Ureter (tissue), 1 donor: ENCODE measurements at places on chromosomes 5 and 9.

DNA sequence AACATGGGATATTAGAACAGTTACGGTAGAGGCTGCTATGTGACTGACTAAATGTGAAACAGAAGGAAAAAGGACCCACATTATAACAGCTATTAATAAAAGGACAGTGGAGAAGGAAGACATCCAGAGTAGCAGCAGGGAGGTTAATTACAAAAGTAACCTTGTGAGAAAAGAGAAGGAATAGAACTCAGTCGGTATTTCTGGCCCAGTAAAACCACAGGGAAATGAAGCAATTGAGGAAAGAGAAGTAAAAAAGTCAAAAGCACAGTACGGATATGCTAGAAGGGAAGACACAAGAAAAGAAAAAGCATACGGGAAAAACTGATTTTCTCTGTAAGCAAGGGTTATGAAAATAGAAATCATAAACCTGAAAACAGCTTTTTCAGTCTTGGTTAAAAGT is 164.7 kb downstream of the RFX3 start:
- no peak for DNase-seq

DNA sequence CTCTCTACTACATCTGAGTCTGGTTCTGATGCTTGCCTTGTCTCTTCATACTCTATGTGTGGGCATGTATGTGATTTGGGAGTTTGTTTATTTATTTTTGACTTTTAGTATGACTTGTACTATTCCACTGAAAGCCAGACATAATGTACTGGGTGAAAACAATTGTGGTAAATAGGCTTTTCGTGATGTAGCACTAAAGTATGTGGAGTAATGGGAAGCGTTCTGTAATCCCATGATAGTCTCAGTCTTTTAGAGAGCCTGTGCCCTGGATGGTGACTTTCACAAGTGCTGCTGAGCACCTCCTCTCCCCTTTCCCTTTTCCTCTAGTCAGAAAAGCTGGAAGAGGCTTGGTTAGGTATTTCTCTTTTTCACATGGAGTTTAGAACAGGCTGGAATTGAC is 85.8 kb upstream of the S1PR3 start:
- no peak for DNase-seq

DNA sequence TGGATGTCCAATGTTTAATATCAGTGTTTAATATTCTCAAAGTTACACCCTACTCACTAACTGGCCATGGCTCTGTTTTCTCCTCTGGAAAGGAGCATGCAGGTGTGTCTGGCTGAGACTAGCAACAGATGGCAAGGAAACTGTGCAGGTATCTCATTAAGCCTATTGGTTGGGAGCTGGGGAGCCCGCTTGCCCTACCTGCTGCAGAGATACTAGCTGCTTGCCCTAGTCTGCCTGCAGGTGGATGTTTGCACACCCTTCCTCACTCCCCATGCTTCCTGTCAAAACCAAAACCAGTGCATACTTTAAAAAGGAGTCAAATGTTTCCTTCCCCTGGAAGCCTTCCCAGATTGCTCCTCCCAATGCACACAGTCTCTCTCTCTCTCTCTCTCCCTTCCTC is 228.3 kb upstream of the RASEF start:
- DNase-seq = no peak

DNA sequence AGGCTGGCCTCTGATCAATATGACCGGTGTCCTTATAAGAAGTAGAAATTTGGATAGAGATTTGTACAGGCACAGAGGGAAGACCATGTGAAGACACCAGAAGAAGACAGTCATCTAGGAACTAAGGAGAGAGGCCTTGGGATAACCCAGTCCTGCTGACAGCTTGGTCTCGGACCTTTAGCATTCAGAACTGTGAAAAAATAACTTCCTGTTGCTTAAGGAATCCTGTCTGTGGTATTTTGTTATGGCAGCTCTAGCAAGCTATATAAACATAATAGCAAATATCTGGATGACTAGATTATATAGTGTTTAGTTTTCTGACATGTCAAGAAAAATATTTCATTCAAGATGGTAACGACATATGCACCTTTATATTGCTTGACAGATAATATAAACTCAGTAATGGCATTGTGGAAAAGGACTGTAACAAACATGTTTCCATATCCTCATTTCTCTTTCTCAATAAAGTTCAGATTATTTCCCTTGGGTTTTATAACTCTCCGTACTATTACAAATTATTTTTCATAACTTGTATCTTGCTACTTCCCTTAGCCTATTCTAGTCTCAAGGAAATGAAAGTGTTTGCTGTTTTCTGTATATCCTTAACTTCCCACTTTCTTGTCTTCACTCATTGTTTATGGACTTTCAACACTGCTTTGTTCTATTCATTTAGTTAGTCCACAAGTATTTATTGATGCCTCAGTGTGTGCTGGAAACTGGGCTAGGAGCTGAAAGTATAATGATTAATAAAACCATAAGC is 62.4 kb downstream of the KIAA1958 start:
- no peak for DNase-seq

DNA sequence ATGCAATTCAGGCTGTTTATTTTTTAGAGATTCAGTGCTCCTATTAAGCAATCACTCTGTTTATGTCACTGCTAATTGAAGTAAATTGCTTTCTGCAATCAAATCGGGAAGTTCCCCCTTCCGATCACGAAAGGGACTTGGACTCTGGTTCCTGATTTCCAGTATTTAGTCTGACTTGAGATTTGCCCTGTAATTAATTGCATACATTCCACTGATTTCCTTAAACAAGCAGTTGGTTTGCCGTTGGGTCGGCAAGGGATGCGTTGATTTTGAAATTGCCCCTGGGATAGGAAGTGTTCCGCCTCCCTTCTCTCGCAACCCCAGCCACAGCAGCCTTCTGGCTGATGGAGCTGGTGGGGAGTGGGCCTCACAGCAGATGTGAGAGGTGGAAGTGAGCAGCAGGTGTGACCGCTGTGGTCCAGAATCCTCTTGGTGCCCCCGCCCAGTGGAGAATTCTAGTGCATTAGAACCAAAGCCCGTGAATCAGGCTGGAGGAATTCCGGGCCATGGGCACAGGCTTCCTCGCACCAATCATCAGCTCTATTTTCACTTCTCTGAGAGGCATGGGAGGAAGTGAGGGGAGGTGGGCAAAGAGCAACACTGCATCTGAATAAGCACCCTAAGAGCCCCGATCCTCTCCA is 102.5 kb downstream of the SPRY4 start:
- DNase-seq = no peak

- DNase-seq = no peak
Observed at GRCh38 chr9:105311306-105311705, 66.9 kb downstream of the SLC44A1 start.

DNA sequence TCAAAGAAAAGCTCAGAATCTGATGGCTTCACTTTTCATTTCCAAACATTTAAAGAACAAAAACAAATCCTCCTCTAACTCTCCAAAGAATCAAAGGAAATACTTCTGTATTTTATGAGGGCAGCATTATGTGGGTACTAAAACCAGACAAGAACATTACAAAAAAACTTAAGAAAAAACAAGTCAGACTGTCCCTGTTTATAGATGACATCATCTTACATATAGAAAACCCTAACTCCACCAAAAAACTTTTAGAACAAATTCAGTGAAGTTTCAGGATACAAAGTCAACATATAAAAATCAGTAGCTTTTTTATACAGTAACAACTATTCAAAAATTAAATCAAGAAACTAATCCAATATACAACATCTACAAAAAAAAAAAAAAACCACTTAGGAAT is 136.2 kb downstream of the PJA2 start:
- DNase-seq = no peak

DNA sequence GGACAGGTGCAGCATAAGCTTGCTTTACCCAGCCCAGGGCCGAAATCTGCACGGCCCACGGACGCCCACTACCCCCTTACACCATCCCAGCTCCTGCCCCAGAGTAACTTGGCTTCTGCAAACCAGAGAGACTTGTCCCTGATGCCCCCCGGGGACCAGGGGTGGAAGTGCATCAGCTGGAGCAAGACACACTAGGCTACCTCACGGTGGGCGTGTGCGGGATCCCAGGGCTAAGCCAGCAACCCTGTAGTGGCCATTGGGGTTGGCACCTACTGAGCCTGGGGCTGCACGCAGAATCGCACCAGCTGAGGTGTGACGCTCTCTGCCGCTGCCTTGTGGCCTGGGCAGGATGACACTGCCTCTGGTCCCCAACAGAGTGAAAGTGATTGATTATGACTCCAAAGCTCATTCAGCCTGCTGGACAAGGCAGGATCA is 6.1 kb upstream of the ZNF79 start:
- DNase-seq = no peak

DNA sequence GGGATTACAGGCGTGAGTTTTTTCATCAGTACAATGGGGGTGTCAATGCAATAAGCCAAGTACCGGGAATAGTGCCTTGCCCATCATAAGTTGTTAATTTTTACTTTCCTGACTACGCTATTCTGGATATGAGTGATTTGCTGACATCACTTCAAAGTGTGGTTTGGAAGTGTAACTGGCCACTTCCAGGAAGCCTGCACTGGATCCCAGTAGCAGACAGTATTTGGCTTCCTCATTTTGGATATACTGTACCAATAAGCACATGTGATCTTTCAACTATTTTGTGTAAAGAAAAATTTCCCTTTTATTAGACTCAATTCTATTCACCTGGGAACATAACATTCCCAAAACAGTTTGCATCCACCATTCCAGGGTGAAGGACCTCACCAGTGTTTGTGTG is 417.7 kb upstream of the KLF4 start:
- no peak for DNase-seq

DNA sequence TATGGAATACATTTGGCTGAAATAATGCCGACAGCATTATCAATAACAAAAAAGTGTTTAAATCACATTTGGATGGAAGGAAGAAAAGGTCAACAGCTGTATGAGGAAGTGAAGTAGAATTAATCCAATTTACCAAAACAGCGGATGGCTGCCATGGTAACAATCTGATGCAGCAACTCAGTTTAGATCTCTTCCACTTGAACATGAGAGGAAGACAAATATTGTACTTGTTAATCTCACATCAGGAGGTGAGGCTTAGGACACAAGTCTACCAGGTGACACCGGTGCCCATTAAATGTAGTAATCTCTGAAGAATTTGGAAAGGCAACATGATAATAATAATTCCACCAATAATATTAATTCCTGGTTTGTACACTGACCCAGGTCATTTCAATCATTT is 2.4 kb downstream of the RASEF start:
- no peak for DNase-seq

GRCh38 chr9:131872006-131872405 is 132.1 kb upstream of the RAPGEF1 start:
- DNase-seq = no peak

DNA sequence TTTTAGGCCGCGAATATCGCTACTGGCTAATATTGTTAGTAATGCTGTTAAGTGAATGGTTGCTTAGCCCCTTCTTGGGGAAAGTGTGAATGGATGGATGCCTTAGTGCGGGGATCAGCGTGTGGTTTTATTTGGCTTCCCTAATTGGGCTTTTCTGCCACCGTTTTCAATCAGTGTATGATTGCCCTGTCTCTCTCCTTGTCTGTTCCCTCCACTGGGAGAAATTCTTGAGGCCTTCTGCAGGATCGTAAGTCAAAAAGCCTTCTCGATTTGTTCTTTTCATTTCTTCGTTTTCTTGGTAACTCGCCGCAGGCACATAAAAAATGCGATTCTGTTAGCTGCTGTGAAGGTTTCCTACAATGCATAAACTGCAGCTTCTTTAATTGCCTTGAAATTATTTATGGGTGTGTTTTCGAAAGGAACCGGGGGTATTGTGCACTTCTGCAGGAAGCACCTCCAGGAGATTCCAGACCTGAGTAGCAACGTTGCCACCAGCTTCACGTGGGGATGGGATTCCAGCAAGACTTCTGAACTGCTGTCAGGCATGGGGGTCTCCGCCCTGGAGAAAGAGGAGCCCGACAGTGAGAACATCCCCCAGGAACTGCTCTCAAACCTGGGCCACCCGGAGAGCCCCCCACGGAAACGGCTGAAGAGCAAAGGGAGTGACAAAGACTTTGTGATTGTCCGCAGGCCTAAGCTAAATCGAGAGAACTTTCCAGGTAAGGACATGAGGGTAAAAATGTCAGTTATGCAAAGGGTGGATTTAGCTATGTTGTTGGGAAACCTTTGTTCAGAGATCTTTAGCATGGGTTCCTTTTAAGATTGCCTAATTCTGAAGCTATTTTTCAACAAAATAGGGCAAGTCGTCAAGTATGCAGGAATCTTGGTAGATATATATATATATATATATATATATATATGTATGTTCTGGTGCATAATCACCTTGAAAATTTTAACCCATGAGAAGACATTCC is 700 bp downstream of the SKP2 start:
- DNase-seq = no peak

- DNase-seq = no peak
Observed at GRCh38 chr5:18219241-18219640, 585.0 kb downstream of the TAF11L14 start.

DNA sequence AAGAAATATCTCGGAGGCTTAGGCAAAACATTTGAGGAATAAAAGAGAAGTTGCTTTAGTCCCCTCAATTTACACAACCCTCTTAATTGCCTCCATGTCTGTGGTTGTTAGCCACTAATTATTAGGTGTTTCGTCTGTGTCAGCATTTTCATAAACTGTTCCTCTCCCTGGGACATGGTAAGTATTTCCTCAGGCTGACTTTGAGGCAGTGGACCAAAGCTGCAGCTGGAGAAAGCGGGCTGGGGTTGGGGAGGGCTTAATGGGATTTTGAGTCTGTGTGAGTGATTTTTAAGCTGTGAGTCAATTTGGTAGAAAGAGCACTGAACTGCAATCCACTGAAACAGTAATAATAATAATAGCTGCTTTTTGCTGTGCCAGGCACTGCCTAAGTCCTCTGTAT is 13.0 kb upstream of the TTC1 start:
- DNase-seq = no peak

GRCh38 chr9:81678088-81678487 is 11.3 kb downstream of the TLE1 start:
- DNase-seq = no peak

DNA sequence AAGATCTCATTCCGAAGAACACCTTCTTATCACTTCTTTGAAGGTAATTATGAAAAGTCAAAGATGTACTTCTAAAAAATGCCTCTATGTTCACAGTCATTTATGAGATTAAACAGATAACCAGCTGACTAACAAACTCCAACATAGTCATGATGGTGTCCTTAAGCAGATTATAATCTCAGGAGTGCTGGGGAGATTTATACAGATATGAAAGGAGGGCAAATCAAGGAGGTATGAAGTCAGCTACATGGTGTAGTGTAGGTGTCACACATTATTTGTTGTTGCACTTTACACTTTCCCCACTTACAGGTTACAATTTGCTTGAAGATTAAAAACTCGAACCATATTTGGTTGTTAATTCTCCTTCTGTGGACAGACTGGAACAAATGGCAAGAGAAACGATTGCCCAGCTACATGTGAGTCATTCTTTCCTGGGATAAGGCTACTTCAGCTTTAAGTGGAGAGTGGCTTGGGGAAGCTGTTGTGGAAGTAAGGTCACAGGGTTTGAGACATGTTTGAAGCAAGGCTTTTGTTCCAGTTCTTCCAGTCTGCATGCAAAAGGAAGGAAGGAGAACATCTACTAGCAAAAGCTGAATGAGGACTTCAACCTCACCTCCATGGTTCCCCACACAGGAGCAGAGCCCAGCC is 320.1 kb downstream of the ADGRV1 start:
- no peak for DNase-seq

GRCh38 chr5:16057277-16057676 is 122.3 kb downstream of the MARCHF11 start:
- DNase-seq = no peak
